MG63 (cell line): ENCODE measurements at places on chromosomes 3 and 15.

DNA sequence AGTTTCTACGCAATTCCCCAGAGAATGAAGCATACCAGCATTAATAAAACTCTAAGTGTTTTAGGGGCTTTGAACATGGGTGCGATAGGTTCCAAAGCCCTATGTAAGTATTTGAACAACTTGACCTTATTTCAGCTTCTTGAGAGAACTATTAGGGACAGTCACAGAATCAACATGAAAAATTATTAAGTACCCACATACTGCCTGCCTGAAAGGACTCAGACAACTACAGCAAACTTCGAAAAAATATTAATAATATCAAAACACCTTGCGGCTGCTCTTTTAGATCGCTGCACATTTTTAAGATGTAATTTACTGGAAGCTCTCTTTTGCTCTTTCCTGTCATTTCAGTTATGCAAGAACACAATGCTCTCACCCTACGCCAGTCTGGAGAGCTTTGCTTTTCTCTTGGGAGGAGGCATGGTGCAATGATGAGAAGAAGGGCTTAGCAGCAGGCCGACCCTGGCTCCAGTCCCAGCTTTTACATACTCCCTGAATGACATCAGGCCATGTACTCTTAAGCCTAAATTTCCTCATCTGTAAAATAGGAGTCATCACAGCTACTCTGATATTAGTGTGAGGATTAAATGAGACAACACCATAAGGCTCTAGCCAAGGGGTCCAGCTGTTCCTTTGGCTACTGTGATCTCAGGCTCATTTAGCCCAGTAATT lies 640.7 kb downstream of the FHIT start:
- DNase-seq = peak; percentile 88

DNA sequence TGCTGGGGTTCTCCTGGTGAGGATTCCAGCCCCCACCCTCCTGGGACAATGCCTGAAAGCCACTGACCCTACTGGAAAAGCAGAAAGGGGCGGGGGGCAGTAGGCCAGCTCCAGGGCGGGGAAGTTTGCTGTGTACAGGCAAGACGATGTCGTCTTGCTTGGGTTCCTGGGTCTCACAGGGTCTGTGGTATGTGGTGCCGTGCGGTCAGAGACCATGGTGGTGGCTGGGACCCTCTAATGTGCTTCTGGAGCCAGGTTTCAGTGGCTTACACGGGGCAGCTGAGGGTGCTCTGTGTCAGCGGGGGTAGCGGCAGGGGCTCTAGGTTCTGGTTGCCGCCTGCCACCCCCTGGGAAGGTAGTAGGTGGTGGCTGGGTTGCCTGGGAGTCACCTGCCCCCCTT lies 54.2 kb downstream of the RHCG start:
- DNase-seq = no peak

DNA sequence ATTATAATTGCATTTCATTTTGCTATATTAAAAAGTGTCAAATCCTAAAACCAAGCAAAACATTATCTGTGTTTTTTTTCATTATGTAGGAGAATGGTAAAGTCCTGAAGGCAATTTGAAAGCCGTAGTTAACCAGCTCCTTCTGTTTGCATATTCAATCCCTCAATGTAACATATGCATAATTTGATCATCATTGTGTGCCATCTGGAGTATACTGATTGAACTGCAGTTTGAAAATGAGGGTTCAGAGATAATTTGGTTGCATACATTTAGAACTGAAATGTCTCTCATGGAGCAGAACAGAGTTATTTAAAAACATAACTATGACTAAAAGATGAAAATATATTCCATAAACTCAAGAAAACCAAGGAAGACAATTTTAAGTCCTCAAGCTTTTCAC lies 518.6 kb downstream of the GBE1 start:
- DNase-seq = no peak

DNA sequence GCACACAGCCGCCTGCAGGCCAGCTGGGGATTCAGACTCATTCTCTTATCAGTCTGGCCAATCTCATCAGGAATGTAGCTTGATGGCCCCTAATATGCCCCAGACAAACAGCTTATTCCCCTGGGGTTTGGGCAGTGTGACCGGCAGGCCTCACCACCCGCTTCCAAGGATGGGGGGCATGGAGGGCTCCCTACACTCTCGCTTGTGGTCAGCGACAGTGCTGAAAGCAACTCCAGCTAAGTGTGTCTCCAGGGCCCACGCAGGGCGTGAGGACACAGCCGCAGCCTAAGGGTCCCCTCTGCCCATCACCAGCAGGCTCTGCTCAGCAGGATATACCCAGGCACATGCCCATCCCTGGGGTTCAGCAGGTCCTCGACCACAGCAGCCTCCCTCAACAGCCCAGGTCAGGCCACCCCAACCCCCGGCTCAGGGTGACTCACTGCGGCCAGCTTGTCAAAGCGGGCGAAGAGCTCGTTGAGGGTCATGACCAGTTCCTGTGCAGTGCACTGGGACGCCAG lies 116.7 kb downstream of the ADCY5 start:
- DNase-seq = no peak

DNA sequence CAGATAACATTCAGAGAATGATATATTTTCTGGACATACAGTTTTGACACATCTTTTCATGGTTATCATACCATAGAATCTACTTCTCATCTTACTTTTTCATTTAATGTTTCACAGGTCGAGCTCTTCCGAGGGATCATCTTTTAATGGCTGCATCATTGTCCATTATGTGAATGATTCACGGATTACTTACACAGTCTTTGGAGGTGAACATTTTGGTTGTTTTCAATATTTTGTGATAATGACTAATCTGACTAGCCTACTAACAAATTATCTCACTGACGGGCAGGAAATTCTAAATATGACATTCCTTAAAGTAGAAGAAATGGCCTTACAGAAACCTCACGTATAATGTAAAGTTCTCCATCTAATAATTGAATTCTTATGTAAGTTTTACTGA lies 209.1 kb upstream of the STRIT1 start:
- no peak for DNase-seq
